Stimulated activated CD4-positive, alpha-beta T cell treated with anti-CD3 and anti-CD28 coated beads, Interleukin-12 subunit alpha, Interleukin-12 subunit beta, amount 100 ng/mL, for 24 hours (primary cell): ENCODE measurements at places on chromosomes 3 and 15.

- no peak for DNase-seq
Measured at GRCh38 chr3:43394041-43394554, 107.8 kb downstream of the SNRK start.

DNA sequence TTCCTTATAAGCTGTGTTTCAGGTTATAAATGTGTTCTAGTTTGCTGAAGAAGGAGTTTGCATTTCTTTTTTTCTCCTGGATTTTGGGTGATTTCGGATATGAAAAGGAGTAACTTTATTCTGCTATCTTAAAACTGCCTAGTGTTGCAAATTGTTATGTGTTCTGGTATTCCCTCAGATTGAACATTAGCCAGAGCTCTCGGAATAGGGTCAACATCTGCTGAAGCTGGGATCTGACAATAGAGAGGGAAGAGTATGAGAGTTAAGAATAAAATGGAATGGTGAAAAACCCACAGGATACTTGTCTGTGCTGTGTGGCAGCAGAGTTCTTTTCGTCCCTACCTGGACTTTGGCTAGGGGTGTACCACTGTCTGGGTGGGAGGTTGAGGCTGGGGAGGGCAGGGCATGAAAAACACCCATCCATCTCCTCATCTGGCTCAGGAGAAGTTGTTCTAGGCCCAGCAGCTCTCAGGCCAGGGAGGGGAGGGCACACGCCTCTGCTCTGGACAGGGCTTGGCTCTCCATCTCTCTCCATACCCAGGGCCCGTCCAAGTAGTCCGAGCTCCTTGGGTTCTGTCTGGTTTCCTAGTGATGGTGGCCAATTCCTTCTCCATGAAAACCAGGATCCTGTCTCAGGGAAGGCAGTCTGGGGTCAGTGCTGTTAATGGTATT is 13.2 kb downstream of the SPSB4 start:
- no peak for DNase-seq

- no peak for DNase-seq
Measured at GRCh38 chr3:32643354-32643753, 41.6 kb upstream of the CNOT10 start.

- DNase-seq = no peak
Measured at GRCh38 chr3:109362823-109363222, 25.5 kb upstream of the DPPA4 start.

DNA sequence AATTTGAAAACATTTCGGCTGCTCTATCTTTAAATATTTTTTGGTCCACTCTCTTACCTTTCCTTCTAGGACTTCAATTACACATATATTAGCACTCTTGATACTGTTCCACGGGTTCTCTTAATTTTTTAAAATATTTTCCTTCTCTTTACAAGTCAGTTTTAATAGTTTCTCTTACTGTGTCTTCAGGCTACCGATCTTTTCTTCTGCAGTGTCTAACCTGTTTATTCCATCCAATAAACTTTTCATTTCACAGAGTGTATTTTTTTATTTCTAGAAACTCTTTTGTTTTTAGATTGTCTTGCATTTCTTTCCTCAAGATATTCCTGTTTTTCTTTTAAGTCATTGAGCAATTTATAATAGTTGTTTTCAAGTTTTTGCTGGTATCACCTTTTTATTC is 27.7 kb downstream of the TCF12 start:
- no peak for DNase-seq

- no peak for DNase-seq
Measured at GRCh38 chr3:172580680-172581401, 57.6 kb upstream of the TNFSF10 start.

GRCh38 chr3:52220380-52221026 is 4.9 kb downstream of the TLR9 start:
- peak; percentile 92 for DNase-seq

- no peak for DNase-seq
Measured at GRCh38 chr3:52671676-52672075, 14.0 kb downstream of the PBRM1 start.

- DNase-seq = no peak
Measured at GRCh38 chr3:133113526-133113925, 75.3 kb downstream of the TMEM108 start.

DNA sequence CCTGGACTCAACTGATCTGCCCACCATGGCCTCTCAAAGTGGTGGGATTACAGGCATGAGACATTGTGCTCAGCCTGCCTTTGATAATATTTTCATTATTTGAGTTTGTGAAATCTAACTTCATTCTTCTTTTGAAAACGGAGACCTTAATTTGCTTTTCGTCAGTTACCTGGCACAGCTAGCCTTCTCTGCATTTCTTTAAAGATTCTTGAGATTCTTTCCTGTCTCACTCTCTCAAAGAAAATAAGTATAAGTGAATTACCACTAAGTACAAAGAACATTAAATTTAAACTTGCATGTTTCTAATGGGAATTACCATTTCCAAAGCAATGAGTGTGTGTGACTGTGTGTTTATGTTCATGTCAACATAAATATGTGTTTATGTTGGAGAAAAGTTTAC is 187.9 kb downstream of the NFKBIZ start:
- no peak for DNase-seq

DNA sequence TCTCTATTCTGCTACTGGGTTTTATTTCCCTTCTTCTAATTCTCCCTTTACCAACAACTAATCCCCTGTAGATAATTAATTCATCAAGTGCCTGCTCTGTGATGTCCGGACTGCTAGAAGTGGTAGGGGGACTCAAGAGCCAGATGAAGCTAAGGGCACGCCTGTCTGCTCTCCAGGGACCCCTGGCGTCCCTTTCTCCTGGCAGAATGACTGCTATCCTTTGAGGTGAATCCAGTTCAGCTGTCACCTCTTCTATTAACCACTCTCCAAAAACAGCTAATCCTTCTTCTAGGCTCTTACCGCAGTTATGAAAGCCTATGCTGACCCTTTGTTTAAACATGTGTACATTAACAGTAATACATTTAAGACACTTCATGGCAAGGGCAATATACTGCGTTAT is 1.4 kb upstream of the CHRNA7 start:
- no peak for DNase-seq

DNA sequence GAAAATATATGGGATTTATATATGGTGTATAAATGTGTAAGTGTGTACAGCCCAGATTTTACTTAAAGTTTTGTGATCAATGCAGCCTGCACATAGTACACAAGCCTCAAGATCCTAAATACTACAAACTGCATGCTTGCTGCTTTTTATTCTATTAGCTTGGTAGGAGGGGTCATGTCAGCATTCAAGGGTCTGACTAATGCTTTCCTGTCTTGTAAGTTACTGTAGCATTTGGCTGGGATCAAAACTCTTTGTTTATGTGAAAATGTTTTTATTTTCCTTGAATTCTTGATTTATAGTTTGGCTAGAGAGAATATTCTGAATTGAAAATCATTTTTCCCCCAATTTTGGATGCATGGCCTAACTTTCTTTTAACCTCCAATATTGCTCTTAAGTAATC is 370.9 kb downstream of the NSUN3 start:
- DNase-seq = no peak

DNA sequence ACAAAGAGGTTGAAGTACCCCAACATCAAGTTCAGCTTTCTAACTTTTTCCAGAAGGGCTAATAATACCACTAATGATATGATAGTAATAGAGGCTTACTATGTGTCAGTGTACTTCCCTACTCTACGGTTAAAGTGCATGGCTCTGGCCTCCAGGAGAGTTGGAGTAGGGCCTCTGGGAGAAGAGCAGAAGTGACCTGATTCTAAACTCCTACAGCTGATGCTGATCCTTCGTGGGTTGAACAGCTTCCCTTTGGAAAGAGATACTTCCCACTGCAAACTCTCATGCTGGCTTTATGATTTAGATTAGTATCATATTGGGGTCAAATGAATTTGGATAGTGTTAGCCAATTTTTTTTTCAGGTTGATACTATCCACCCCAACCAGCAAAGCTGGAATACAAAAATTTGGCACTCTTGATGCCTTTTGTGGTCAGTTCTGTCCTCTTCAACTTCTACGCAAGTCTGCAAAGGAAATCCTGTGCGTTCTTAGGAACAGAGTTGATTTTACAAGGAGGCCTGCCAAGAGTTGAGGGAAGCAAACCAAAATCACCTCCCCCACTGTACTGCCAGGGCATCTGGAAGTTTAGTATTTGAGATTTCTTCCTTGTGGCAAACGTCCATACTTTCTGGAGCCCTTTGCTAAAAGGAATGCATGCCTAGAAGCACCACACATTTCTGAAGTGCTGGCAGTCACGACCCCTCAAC is 17.8 kb downstream of the TMEM212 start:
- DNase-seq = no peak
